NCI-H82 (cell line): ENCODE measurements at places on chromosomes 2 and 18.

- no peak for DNase-seq
Measured at GRCh38 chr2:173607606-173608311, 253.1 kb downstream of the CDCA7 start.

DNA sequence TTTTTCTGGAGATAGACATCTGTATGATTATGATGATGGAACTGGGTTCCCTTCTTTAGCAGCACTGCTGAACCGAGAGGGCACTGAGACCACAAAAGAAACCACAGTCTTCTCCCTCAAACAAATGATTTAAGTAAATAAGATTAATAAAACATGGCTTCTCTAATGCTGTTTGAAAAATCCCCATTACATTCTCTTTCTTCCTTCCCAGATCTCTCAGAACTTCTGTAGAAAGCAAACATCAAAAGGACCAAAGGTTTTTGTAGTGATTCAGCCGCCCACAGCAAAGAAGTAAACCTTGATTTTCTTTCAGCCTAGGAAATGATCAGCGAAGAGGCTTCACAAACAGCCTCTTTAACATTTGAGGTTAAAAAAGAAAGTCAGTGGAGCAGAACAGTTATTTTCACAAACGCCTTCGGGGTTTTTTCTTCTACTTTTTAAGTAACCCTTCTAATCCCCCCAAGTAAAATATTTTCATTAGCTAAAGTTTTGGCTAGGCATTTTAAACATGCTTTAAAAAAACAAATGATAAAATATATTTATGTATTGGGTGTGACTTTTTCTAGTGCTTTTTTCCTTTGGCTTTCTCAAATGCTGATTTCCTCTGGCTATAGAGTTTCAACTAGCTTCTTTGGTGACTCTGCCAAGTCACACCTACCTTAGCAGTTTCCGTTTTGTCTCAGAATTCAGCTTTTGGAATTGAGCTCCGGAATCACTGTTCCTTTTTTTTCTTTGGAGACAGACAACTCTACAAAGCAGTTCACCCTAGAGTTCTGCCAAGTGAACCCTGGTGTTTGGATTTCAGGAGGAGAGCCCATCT, 89.6 kb downstream of the UPP2 start:
- no peak for DNase-seq

DNA sequence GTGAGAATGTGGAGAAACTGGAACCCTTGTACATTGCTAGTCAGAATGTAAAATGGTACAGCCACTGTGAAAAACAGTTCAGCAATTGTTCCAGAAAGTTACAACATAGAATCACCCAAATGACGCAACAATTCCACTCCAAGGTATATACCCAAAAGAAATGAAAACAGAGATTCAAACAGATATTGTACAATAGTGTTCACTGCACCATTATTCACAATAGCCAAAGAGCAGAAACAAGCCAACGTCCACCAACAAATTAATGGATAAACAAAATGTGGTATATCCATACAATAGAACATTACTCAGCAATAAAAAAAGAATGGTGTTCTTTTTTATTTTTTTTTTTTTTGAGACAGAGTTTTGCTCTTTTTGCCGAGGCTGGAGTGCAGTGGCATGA, 10.9 kb downstream of the CLASP1 start:
- no peak for DNase-seq

GRCh38 chr2:109611467-109612095, 2.2 kb downstream of the SEPTIN10 start:
- DNase-seq: no peak

DNA sequence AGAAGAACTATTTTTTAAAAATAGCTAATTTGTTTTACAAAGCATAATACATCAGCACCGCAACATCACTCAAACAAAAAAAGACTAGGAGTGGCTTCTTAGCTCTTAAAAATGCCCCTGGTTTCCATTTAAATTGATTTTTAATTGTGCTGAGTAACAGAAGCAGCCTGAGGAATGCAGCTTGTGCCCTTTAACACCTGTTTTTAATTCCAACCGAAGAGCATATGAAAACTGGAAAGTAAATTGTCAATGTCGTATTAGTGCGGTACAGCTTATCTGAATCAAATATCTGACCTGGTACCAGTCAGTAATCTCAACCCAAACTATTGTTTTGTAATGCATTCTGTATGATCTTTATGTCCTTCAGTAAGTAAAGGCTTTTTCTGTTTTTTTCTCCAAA, 13.2 kb upstream of the CD302 start:
- DNase-seq: no peak

- no peak for DNase-seq
Measured at GRCh38 chr2:59706729-59707128, 846.7 kb downstream of the BCL11A start.

DNA sequence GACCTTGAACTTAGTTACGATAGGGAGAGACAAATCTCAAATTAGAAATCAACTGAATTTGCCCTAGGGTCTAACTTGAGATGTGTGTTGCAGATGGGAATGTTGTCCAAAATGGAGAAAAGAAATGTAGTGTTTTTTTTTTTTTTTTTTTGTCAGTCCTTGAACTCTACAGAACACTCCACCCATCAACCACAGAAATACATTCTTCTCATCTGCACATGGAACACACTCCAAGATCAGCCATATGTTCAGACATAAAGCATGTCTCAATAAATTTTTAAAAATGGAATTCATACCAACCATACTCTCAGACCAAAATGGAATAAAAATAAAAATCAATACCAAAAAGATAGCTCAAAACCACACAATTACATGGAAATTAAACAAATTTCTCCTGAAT, 526.5 kb downstream of the FBXO15 start:
- no peak for DNase-seq

- no peak for DNase-seq
Measured at GRCh38 chr18:44840058-44840790, 159.5 kb downstream of the SETBP1 start.

DNA sequence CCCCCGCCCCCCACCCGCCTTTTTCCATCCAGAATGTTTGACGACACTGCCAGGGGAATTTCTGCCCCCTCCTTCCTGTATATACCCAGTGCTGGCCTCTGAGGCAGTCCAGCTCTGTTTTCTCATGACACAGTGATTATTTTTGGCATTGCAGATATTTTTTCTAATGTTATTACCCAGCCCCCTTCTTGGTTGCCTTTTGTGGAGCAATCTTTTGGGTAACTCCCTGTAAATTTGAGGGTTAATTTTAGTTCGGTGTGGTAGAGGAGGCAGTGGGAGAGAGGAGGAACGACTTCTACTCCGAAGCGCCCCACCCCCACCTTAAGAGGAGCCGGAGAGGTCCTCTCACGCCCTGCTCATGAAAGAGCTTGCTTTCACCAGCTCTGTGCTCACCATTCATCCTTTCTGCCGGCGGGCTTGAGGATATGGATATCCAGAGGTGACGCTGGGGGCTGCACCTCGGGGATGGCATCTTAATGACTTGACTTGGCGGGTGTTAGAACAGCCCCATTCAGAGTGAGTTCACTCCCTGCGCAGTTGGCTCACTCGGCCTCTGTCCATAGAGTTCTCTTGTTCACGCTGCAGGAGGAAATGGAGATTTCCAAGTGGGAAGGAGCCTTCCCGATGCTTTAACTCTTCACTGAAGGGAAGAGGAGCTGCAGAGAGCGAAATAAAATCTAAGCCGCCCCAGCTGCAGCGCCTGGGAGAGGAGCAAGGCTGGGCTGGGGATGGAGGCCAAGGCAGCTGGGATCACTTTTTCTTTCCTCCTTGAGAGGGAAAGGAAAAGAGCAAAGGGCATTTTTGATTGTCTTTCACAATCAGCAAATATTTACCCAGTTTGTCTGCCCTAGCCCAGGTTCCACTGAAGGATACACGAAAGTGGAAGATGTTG, 38.4 kb downstream of the EPAS1 start:
- no peak for DNase-seq

GRCh38 chr2:161030260-161031063, 129.8 kb upstream of the TANK start:
- DNase-seq: no peak

- peak; percentile 58 for DNase-seq
Measured at GRCh38 chr2:207412787-207413310, 116.9 kb upstream of the CREB1 start.

- no peak for DNase-seq
Measured at GRCh38 chr2:222049946-222050345, 248.9 kb downstream of the PAX3 start.

- no peak for DNase-seq
Measured at GRCh38 chr18:33840212-33840593, 262.2 kb downstream of the ASXL3 start.

- peak; percentile 56 for DNase-seq
Measured at GRCh38 chr2:191152482-191153240, 1.9 kb upstream of the STAT4 start.

GRCh38 chr2:216774620-216775019, 79.3 kb upstream of the IGFBP5 start:
- DNase-seq: no peak

DNA sequence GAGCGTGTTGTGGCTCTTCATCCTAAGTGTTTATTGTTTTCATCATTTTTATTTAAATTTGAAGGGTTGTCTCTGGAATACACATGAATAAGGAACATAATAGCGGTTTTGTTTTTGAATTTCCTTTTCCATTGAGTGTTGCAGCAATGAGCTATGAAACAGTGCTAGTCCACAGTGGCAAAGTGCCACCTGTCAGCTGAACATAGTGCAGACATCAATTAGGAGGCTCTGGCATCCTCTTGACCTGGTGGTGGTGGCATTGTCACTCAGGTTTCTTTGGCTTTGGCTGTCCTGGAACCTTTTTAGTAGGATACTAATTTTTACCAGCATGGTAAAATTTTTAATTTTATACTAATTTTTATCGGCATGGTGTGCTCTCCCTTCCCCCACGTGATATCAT, 63.2 kb downstream of the UGGT1 start:
- no peak for DNase-seq

GRCh38 chr2:45241061-45241561, 231.9 kb upstream of the SIX2 start:
- no peak for DNase-seq

- DNase-seq: peak; percentile 98
Measured at GRCh38 chr18:50819728-50820378, at the start of gene MRO. Gene MRO, minus strand, starts transcription at chr18:50820016. Its CDS starts 10,616 bp downstream, at chr18:50809400.

- no peak for DNase-seq
Measured at GRCh38 chr18:31102025-31102684, at the start of gene DSC2. Gene DSC2, minus strand, starts transcription at chr18:31102421. Its CDS starts 450 bp downstream, at chr18:31101971.

GRCh38 chr2:19757586-19757985, 144.2 kb downstream of the TTC32 start:
- no peak for DNase-seq

DNA sequence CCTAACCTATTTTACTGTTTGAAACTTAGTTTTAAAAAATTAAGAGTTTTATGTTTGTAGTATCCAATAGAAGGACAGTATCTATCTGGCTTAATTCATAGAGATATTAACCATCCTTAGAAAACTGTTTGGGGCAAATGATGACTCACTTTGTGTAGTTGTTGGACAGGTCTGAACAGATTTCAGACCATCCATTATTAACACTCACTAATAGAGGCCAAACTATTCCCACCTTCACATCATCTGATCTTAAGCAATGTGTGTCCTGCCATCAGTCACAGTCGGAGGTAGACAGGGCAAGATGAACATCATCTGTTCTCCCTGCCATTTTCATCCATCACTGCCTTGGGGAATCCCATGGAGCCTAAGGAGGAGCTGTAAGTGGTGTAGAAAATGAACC, 164.6 kb upstream of the DCC start:
- DNase-seq: no peak

GRCh38 chr2:192004188-192004963, 157.5 kb upstream of the CAVIN2 start:
- DNase-seq: no peak

DNA sequence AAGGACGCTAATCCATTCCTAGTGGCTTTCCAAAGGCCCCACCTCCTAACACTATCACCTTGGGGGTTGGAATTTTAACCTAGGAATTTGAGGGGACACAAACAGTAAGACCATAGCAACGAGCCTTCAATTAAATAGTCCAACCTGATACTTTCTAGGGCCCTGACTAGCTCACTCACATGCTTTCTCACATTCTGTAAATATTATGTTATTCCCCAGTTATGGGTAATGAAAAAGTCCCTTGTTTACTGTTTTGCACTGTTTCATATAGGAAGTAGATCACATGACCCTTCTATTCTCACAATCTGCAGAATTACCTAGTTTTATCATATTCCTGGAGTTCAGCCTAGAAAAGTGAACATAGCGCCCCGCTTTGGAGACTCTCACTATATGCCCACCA, 1212.1 kb upstream of the ACVR2A start:
- DNase-seq: no peak

GRCh38 chr2:43745457-43745856, 28.4 kb upstream of the DYNC2LI1 start:
- no peak for DNase-seq

- DNase-seq: no peak
Measured at GRCh38 chr2:222433332-222434173, 9.2 kb downstream of the SGPP2 start.

- peak; percentile 92 for DNase-seq
Measured at GRCh38 chr18:79679552-79680099, at the start of gene CTDP1. Gene CTDP1, plus strand, starts transcription at chr18:79679803. Its CDS starts 145 bp downstream, at chr18:79679948.

GRCh38 chr2:109545828-109546713, 67.7 kb downstream of the SEPTIN10 start:
- DNase-seq: peak; percentile 73

- DNase-seq: no peak
Measured at GRCh38 chr18:68494802-68495581, 219.9 kb downstream of the TMX3 start.

DNA sequence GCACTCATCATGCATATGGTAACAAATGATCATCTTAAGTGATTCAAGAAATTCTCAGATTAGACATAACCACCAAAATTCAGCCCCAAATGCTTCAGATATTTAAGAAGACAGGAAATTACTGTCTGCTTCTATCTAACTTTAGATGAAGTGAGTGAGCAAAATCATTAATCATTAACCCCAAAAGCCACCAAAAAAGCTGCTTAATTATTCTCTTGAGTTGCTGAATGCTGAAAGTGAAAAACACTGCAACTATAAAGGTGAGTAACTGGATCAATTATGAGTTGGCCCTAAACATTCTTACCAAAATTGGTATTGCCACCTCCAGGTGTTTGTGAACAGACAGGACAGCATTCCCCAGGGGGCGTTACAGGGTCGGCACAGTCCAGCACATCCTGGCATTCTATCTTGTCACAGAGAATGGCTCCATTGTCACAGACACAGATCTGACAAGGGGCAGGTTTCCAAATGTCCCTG, 69.6 kb downstream of the COL5A2 start:
- DNase-seq: no peak

GRCh38 chr2:170201734-170202393, 23.9 kb downstream of the MYO3B start:
- no peak for DNase-seq

GRCh38 chr18:58205443-58206160, 161.6 kb downstream of the NEDD4L start:
- DNase-seq: no peak
